Bronchial epithelial cell (primary cell): ENCODE measurements at places on chromosomes 16 and 17. TPM values are rescaled to one million over a fixed set of nuclear protein-coding genes. Genes with fewer than 3 reads are reported as not detected.

PTGES3L gene
- under 0.01 and 0.13 TPM in 2 replicates for total RNA-seq

ERAL1 gene
- 17.3 and 17.6 TPM in 2 replicates for total RNA-seq

PRAC1 gene
- total RNA-seq: not detected in 2 replicates

CLEC19A gene
- not detected in 2 replicates for total RNA-seq

C16orf89 gene
- total RNA-seq: not detected in 2 replicates

PIK3R5 gene
- not detected in 2 replicates for total RNA-seq

SLC5A2 gene
- under 0.01 TPM in 1 of 2 replicates, not detected in the other for total RNA-seq

DYNLRB2 gene
- total RNA-seq: not detected in 2 replicates

TMEM88 gene
- total RNA-seq: 0.64 TPM in 1 of 2 replicates, not detected in the other
